Sigmoid colon (tissue), 7 donors: ENCODE measurements at places on chromosomes 2 and 18. TPM values are rescaled to one million over a fixed set of nuclear protein-coding genes. Genes with fewer than 3 reads are reported as not detected.

GRCh38 chr2:59806486-59806885, 747.0 kb downstream of the BCL11A start:
- no peak overlapping the region for H3K4me3 ChIP-seq
- H3K27ac ChIP-seq = no peak overlapping the region
- DNase-seq = no peak
- peaks cover 20% of the 10 kb centered on the region for H3K4me1 ChIP-seq
- H3K36me3 ChIP-seq = no peaks in the 10 kb centered on the region
- no peaks in the 10 kb centered on the region for H3K27me3 ChIP-seq

NPHP1 gene
- total RNA-seq = 10.3 TPM

DNA sequence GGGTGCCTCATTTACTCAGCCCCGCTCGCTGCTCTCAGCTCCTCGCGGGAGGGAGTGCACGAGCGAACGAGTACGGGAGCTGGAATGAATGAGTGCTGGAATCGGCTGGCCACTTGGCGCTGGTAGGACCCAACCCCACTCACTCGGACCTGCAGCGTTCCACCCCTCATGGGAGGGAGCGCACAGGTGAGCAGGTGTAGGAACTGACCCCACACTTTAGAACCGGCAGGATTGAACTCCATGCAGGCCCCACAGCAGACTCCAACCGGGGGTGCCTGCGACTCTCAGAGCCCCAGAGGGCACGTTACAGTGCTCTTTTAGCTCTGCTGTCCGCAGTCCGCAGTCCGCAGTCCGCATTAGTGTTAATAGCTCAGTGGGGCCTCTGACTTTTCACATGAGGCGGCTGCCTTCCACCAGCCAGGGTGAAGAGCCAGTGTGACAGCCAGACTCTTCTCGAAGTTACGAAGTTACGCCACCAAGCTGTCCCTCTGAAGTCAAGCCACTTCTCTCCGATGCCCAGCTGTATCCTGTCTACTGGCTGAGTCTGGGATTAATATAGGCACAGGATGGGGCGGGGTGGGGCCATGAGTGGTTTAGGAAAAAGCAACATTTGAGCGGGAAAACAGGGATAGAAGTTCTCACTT, 102.7 kb upstream of the ARHGAP15 start:
- no peak overlapping the region for H3K4me3 ChIP-seq
- H3K27ac ChIP-seq = no peak overlapping the region
- no peaks in the 10 kb centered on the region for H3K4me1 ChIP-seq

TXNDC2 gene
- total RNA-seq = not detected

- H3K27ac ChIP-seq = no peak overlapping the region
- no peaks in the 10 kb centered on the region for H3K4me1 ChIP-seq
- no peaks in the 10 kb centered on the region for H3K27me3 ChIP-seq
- H3K36me3 ChIP-seq = no peaks in the 10 kb centered on the region
These were observed 105.5 kb downstream of the FAM168B start for GRCh38 chr2:130987519-130988425.

GRCh38 chr2:66915237-66915636, 480.3 kb downstream of the MEIS1 start:
- H3K36me3 ChIP-seq = no peaks in the 10 kb centered on the region
- no peak overlapping the region for H3K27ac ChIP-seq
- H3K27me3 ChIP-seq = no peaks in the 10 kb centered on the region
- no peak overlapping the region for H3K4me3 ChIP-seq

DNA sequence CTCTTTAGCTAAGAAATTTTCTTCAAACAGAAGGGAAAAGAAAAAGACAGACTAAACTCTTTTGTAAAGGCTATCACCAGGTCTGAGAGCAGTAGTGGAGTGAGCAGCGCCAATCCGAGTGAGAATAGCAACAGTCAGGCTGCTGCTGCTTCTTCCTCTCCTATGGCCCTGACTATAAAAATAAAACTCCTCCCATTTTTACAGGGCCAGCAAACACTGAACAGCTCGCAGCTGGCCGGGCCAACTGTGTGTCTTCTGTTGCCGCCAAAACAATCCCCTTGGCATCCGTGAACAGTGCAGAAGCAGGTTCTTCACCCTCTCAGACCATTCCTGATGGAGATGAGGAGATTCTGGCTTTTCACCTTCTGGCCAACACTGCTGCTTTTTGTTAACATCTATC, 124.5 kb downstream of the CNTNAP5 start:
- DNase-seq = no peak
- no peaks in the 10 kb centered on the region for H3K27me3 ChIP-seq
- no peak overlapping the region for H3K27ac ChIP-seq
- no peaks in the 10 kb centered on the region for H3K4me1 ChIP-seq
- H3K4me3 ChIP-seq = no peak overlapping the region

DYSF gene
- total RNA-seq = 12.5 TPM

TYMS gene
- 1.1 TPM for total RNA-seq

DNA sequence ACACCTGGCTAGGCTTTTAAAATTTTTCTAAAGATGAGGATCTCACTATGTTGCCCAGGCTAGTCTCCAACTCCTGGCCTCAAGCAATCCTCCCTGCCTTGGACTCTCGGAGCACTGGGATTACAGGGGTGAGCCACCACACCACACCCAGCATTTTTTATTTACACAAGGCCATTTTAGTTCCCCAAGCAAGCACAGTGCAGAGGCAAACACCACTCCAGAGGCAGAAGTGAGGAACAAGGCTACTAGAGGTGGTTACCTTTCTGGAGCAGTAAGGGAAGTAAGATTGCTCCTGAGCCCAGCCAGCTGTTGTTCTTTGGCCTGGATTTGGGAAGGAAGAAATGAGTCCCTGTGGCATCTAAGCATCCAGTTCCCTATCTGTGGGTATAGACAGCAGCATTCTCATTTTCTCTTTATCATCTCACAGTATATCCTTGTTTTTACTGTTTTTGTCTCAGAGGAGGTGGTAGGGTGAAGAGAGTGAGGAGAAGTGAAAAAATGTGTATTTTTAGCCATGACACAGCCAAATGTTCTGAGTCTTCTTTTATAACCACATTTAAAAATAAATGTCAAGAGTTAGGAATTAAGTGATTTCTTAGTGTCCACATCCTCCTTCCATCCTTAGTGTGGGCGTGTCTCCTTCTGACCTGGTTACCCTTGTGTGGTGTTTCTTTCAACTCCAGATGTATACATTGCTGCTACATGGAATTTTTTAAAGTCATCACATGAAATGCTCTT, 10.5 kb upstream of the TTC39C start:
- no peaks in the 10 kb centered on the region for H3K27me3 ChIP-seq
- H3K4me1 ChIP-seq = no peaks in the 10 kb centered on the region
- no peaks in the 10 kb centered on the region for H3K36me3 ChIP-seq
- no peak overlapping the region for H3K27ac ChIP-seq
